ENCODE measurements at places on chromosomes 13 and 19.

GRCh38 chr19:18589380-18590272 lies 1.0 kb downstream of the REX1BD start:
- no peak for DNase-seq

DNA sequence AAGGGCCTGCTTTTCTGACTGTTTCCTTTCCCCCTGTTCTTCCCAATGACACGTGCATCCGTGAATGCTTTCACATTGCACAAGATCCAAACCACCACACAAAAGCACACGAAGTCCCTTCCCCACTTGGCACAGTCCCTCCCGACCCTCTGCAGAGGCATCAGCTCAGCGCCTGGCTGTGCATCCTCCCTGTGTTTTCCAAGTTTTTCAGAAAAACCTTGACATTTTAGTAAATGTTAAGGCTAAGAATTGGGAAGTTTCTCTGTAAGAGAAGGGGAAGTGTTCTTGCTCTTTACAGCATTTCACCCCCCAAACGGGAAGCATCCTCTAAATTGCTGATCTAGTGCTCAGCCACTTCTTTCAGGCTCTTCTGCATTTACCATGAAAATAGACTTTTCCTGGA lies 94.5 kb upstream of the TM9SF2 start:
- no peak for DNase-seq

DNA sequence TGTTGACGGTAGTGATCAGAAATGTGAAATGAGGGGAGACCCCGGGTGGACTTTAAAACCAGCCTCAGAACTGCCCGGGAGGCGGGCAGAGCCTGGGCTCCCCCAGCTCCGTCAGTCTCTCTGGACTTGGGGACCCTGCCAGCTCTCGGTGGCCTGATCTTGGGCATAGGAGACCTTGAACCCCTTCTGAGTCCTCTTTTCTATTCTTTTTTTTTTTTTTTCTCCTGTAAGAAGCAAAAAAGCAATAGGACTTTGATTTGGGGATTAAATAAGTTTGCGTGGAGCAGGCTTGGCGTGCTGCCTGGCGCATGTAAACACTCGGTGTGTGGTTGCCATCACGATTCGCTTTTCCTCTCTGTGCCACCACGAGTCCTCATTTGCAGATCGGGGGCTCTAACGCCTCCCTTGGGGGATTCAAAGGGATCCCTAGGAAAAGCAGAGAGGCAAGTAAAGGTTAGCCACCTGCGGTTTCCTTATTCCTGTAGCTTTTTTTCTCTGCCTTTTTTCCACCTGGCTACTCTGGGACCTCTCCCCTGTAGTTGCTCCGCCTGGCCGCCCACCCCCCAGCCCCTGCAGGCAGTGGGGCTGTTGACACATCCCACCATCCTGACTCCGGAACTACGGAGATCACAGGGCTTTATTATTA lies 1.3 kb downstream of the SAFB start:
- DNase-seq: no peak

- no peak for DNase-seq
These were observed 619 bp downstream of the MED16 start for GRCh38 chr19:892243-892893.

DNA sequence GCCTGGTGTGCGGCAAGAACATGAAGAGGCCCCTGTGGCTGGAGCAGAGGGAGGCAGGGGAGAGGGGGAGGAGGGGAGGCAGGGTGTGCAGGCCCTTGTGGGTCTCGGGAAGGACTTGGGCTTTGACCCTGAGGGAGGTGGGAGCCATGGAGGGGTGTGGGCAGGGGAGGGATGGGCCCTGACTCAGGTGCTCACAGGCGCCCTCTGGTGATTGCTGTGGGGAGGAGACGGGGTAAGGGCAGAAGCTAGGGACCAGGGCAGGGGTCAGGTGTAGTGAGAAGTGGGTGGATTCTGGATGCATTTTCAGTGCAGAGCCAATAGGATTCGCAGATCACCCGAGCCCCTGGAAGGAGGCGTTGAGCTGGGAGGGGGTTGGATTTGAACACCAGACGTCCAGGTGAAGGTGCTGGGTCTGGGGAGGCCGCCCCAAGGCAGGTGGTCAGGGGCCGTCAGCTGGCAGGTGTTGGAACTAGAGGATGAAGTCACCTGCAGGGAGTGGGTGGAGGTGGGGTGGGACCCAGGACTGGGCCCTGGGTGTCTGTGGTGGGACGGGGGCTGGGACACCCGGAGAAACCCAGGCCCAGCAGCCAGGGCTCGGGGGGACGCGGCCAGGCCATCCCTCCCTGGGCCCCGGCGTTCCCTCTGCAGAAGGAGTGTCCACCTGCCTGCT lies 185.4 kb downstream of the KDM4B start:
- DNase-seq: no peak

DNA sequence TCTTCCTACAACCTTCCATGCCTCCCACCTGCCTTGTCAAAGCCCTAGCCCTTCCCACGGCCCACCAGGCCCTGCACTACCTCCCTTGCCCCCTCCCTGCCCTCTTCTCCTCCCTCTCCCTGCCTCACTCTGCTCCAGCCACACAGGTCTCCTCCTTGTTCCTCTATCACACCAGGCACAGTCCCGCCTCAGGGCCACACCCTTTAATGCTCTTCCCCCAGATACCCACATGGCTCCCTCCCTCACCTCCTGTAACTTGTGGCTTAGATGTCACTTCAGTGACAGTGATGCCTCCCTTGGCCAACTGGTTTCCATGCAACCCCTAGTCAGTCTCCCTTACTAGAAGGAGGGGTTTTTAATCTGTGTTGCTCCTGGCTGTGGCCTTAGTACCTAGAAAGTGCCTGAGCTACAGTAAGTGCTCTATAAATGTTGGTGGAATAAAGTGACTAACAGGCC lies 1.3 kb downstream of the SIRT6 start:
- DNase-seq: no peak

DNA sequence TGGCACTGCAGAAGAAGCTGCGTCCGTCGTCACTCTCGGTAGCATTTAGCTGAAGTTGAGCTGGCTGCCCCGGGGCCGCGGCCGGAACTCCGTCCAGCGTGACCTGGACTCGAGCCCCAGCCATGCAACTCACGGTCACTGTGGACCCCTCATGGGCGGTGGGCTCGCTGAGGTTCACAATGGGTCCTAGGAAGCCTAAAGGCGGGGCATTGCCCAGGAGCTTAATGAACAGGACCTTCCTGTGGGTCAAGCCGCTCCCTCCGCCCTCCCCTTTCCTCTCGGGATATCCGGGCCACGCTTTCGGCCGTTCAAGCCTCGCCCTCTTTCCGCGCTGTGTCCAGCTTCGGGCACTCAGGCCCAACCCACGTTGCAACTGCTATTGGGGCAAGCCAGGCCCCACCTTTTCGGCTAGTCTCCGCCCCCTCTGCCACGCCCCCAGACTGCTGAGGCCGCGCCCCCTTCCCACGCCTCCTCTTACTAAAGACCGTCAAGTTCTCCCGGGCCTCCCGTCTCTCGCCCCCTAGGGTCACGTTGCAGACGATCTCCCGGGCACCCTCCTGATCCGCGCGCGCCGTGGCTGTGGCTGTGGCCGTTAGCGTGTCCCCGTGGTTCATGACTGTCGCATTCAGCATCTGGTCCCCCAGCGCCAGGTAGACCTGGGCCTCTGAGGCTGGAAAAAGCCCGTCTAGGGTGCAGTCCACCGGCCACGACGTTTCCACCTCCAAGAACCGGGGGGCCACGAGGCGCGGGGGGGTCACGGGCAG lies 1.4 kb upstream of the RAVER1 start:
- DNase-seq: peak; percentile 59

DNA sequence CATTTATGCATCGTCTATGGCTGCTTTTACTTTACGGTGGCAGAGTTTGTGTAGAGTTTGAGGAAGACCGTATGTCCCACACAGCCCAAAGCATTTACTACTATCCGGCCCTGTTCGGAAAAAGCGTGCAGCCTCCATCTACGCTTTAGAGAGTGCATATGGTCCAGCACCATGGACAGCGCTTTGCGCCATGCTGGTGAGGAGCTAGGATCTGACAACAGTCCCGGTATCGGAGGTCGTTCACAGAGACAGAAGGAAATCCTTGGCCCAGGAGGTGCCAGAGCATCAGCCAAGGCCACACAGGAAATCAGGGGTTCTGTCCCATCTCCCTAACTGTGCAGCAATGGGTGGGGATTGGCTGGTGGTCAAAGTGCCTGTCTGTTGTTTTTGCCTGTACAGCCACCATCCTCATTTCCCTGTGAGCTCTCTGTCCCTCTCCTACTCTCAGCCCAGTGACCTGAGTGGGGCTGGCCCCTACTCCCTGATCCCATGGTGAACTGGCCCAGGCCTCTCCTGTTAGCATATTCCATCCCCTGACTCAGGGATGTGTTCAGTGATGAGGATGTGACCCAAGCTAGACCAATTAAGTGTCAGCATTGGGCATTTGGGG lies 16.2 kb upstream of the PRODH2 start:
- no peak for DNase-seq

DNA sequence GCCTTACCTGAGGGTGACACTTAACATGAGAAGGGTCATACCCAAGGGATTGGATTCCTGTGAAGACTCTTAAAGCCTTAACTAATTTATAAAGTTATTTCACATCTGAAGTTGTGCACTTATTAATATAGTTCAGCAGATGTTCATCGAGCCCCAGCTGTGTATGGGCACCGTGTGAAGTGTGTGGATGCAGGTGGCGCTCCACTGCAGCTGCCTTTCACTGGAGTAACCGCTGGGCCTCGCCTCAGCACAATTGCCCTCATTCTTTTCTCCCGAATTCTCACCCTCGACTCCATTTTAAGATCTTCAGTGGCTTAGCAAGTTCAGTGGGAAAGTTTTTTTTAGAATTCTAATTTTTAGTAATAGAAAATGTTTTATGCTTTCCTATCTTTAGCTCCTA lies 66.2 kb downstream of the DPY19L3 start:
- DNase-seq: no peak

DNA sequence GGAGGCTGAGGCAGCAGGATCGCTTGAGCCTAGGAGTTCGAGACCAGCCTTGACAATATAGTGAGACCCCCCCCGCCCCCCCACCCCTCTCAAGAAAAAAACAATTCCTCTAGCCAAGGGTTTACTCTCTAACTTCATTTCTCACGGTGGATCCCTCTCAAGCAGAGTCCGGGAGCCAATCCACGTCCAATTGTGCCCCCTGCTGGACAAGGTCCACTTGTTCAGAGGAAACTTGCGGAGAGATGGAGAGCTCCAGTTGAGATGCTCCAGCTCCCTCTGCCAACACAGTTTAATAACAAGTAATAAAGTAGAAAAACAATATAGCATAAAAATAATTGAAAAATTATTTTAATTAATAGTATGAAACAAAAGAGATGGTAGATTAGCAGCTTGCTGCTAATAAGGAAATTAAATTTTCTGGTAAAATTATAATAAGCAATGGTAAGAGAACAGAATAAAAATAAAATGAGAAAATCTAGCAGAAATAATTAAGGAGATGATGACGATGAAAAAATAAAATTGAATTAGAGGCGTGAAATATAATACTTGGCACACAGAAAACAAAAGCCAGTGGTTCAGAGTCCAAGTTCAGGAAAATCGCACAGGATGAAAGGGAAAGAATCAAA lies 14.5 kb upstream of the SIGLEC14 start:
- peak; percentile 26 for DNase-seq

DNA sequence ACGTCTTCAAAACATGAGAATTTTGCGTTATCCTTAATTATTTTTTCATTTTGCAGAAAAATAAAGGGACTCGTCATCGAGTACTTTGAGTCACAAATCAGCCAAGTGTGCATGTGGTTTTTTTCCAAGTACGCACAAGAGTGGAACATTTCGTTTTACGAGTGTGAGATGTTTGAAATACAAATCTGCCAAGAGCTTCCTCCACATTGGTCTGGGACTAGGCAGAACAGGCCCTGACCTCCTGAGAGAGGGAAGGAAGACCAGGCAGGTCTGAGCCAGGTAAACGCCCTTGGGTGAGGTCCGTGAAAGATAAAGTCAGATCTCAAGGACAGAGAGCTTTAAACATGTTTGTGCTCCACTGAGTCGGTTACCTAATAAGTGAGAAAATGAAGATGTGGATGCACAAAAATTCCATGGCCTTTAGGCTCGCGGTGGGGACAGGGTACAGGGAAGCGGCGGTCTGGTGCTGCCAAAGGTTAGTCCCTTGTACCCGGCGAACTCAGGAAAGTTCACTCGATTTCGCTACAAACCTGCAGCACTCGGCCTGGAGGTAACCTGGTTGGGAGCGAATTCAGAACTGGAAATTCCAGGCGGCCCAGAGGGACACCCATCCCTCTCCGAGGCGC lies 473 bp upstream of the ITM2B start:
- DNase-seq: no peak

GRCh38 chr19:45766869-45767346 lies 2.1 kb downstream of the SIX5 start:
- DNase-seq: no peak

GRCh38 chr13:102771298-102772041 lies 2.1 kb downstream of the TEX30 start:
- no peak for DNase-seq

- no peak for DNase-seq
These were observed 339.8 kb upstream of the OBI1 start for GRCh38 chr13:78998630-78999315.

GRCh38 chr19:54576411-54576976 lies 2.9 kb downstream of the LILRA2 start:
- DNase-seq: no peak

Measured in keratinocyte (primary cell).